ENCODE measurements at places on chromosomes 5 and 9.

DNA sequence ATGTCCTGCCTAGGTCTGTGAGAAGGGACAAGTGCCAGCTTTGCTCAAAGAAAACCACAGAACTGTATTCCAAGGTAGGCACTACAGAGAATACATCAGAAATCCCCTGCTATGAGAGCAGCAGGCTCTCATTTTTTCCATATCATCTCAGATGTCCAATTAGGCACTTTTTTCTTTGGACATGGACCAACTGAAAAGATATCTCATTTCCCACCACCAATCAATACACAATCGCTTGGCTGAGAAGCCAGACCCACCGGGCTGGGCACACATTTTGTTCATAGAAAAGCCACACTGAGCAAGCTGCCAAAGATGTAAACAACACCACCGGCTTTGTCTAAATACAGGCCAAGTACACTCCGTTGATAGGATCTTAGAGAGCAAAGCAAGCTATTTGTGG is 25.9 kb downstream of the STOM start:
- no peak for DNase-seq

GRCh38 chr9:131995382-131995781 is 84.3 kb downstream of the MED27 start:
- no peak for DNase-seq

DNA sequence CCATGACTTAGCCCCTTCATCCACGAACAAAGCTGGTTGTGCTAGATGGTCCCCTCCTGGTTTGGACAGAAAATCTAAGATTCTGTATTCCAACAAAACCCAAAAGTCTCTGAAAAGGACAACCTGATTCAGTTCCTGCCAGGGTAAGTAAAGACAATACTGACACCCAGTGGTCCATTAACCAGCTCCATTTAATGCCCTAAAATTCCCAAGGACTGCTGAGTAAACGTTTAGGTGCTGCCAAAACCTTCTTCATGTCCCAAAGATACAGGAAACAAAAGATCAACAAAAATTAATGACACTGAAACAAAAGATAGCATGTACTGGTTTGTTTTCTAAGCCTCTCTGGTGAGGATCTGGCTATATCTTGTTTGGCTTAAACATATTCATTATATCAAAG is 25.3 kb upstream of the PPP1R2B start:
- DNase-seq, result no peak

DNA sequence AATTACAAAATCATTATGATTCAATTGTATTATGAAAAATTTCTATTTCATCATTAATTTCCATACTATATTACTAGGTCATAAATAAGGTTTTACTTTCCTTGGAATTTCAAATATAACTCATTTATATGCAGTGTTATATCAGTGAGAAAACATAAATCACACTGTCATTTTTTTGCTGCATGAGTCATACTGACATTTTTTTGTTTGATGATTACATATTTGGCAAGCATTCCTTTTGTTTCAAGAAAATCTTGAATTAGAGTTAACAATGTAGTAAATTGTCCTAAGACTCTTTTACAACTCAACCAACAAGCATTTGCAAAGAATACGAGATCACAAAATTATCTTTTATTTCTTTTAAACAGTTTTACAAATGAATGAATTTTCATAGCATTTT is 298.4 kb upstream of the SEMA6A start:
- no peak for DNase-seq

DNA sequence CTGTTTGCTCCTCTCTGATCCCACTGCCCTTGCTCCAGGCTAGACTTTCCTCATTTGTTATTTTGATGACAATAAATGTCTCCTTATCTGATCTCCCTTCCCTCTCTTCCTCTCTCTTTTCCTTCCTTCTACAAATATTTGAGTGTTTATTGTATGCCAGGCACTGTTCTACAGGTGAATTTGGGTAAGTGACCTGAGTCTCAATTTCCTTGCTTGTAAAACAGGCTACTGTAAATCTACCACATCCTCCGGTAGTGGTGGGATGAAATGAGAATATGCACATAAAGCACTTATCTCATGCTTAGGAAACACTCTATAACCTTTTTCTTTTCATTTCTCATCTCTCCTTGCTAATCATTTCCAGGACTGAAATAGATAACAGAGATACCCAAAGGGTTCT is 86.4 kb downstream of the HMHB1 start:
- no peak for DNase-seq

- peak; percentile 7 for DNase-seq
Measured at GRCh38 chr9:89461265-89461664, 36.6 kb downstream of the SEMA4D start.

DNA sequence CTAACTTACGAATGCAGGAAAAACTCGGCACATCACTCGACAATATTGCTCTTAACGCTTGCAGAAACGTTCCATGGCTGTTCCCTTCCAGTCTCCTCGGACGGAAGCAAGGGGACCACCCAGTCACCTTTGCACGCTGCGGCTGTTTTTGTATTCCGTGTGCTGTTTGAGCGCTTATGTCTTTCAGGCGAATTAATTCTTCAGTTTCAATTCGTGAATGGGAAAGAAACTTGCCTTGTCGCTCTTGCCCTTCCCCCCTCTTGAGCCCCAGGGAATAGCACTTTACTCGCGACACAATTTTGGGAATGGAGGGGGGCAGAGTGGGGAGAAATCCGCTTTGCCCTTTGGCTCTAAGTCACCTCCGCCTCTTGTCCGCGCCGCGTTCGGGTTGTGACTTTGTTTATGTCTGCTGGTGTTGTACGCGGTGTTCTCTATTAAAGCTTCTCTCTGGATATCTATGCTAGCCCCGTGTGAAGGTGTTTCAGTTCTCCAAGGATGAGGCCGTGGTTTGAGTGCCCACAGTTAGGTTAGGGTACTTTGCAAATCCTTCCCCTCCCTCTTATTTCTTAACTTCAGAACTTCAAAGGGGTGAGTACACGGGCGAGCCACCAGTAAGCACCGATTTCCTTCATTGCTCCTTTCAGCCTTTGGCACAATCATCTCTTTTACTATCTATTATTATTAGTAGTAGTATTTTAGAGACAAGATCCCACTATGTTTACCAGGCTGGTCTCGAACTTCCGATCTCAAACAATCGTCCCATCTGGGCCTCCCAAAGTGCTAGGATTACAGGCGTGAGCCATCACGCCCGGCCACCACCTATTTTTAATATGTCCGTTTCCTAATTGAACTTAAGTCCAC is 2.7 kb downstream of the FOXB2 start:
- no peak for DNase-seq

GRCh38 chr9:112755016-112755427 is 4.5 kb downstream of the SNX30 start:
- no peak for DNase-seq

DNA sequence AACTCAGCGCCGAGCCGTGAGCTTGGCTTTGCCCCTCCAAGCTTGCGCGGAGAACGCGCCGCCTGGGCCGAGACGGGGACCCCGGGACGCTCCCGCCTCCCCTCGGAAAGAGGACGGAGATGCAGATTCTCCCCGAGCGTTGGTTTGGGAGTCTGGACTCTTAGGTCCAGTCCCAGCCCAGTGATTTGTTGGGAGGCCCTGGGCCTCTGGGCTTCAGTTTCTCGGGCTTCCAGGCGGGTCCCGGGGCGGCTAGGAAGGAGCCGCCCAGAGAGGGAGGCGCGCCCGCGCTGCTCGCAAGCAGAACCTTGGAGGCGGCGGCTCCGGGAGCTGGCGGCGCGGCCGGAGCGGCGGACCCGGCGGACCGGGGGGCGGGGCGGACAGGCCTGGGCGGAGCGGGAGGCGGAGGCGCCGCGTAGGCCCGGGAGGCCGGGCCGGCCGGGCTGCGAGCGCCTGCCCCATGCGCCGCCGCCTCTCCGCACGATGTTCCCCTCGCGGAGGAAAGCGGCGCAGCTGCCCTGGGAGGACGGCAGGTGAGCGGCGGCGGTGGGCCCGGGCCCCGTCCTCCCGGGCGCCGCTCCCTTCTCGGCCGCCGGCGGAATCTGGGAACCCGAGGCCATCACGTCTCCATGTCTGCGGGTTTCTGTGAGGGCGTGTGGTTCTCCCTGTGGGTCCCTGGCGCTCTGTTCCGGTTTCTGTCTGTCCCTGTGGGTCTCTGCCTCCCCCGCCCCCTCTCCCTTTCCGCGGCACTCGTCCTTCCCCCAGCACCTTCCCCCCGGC is at the start of gene B4GALT7:
Gene B4GALT7, plus strand, starts transcription at position 402 of the 777 bp plus-strand sequence. Its CDS starts 79 bp downstream, at position 481.
- peak; percentile 59 for DNase-seq

DNA sequence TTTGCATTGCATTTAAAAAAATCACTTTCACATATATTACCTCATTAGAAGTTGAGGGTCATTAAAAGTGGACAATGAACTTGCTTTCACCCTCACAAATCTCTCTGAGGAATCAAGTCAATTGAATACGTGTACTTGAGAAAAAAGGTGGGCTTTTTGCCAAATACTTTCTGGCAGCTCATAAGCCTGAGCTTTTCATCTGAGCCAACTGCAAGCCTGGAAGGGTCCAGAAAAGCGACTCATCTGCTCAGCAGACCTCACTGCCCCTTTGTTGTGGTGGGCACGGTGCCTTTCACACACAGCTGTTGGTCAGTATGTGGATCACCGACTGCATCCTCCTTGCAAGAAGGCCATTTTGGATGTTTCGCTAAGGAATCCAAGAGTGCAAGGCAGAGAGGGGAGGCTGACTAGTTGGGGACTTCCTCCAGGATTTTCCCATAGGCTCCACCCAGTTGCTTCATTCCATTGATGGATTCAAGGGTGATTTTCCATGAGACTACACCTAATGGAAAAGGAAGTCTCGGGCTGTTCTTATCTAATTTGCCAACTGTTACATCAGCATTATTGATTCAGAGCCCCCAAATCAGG is 564.7 kb downstream of the PDE4D start:
- DNase-seq, result no peak

GRCh38 chr9:21070171-21070571 is 7.6 kb downstream of the IFNB1 start:
- DNase-seq, result no peak

DNA sequence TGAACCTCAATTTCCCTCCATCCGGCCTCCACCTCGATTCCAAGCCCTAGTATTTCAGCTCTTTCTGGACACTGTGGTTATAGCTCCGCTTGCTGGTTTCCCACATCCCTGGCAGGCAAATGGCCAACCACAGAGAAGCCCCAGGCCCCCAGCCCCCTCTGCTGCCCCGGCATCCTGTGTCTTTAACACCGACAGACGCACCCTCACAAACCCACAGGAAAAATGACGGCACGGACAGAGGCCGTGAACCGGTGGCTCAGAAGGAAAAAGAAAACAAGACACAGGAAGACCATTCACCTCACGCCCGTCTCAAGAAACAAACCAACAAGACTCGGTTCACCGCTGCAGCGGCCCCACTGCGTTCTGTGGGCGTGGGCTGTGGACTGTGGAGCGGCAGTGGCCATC is 1.5 kb upstream of the CLIC3 start:
- no peak for DNase-seq

- no peak for DNase-seq
Measured at GRCh38 chr9:114591291-114591787, 3.8 kb downstream of the ATP6V1G1 start.

DNA sequence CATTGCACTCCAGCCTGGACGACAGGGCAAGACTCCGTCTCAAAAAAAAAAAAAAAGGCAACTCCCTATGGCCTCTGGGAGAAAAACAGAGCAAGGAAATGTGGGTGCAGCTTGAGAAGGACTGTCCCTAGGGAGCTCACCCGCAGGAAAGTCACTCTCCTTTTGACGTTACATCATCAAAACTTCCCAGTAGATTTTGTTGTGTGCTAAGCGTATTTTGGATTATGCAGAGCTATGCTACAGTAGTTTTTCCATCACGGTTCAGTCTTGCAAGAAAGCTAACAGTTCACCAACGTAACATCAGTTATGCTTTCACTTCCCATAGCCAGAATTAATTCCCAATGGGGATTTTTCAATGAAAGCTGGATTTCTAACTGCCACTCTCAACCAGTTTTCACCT is 138.8 kb downstream of the HSD17B3 start:
- no peak for DNase-seq

DNA sequence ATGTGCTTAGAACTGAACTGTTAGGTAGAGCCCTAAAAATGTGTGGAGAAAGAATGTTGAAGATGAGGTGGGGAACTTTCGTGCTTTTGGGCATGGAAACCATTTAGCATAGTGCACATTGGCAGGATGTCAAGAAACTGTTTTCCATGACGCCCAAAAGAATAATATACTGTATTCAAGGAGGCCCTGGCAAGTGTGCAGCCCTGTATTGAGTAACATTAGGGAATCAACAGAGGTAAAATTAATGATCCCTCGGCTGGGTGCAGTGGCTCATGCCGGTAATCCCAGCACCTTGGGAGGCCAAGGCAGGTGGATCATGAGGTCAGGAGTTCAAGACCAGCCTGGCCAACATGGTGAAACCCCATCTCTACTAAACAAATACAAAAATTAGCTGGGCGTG is 20.9 kb upstream of the PLIN2 start:
- no peak for DNase-seq

DNA sequence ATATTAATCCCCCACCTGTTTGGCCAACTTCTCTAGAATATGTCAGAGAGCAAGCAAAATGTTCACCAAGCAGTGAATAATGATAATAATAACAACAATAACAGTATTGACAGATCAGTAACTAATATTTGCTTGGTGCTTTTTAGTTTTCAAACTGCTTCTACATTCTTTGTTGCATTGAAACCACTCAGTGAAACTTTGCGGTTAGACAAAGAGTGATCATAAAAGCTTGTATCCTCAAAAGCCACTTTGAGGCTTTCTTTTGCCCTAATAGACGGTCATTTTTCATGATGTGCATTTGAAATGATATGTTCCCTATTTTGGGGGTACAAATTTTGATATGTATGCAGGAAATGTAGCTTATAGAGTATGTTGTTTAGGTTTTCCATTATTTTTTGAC is 43.6 kb upstream of the PTGS1 start:
- DNase-seq, result no peak

DNA sequence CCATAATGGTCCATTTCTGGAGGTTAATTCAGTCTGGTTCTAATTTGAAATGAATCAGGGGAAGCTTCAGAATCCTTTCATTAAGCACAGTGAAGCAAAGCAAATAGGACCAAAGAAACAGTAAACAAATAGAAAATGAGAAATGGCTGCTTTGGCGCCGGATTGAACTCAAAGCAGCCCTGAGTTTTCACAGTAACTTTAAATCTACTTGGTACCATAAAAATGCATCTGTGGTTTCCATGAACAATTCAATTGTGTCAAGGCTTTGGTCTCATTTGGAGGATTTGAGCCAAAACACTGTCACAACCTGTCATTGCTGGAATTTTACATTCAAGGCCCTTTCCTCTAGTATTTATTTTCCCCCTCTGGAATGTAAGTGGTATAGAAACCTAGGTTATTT is 25.9 kb upstream of the DAPK1 start:
- DNase-seq, result no peak

- no peak for DNase-seq
Measured at GRCh38 chr9:1051584-1052275, 1.6 kb downstream of the DMRT2 start.

- no peak for DNase-seq
Measured at GRCh38 chr9:77402286-77402685, 225.0 kb downstream of the VPS13A start.

- no peak for DNase-seq
Measured at GRCh38 chr9:97525451-97525850, 24.0 kb downstream of the TMOD1 start.

GRCh38 chr5:115147052-115147451 is 22.7 kb downstream of the TRIM36 start:
- DNase-seq, result no peak

- no peak for DNase-seq
Measured at GRCh38 chr5:162939991-162940390, 497.4 kb upstream of the CCNG1 start.
